ENCODE measurements at places on chromosomes 6 and 20. TPM values are rescaled to one million over a fixed set of nuclear protein-coding genes. Genes with fewer than 3 reads are reported as not detected.

CD24 gene
- total RNA-seq: 198 TPM

TMEM217 gene
- total RNA-seq: 0.34 TPM

AKIRIN2 gene
- total RNA-seq: 129 TPM

COL9A1 gene
- total RNA-seq: not detected

DNA sequence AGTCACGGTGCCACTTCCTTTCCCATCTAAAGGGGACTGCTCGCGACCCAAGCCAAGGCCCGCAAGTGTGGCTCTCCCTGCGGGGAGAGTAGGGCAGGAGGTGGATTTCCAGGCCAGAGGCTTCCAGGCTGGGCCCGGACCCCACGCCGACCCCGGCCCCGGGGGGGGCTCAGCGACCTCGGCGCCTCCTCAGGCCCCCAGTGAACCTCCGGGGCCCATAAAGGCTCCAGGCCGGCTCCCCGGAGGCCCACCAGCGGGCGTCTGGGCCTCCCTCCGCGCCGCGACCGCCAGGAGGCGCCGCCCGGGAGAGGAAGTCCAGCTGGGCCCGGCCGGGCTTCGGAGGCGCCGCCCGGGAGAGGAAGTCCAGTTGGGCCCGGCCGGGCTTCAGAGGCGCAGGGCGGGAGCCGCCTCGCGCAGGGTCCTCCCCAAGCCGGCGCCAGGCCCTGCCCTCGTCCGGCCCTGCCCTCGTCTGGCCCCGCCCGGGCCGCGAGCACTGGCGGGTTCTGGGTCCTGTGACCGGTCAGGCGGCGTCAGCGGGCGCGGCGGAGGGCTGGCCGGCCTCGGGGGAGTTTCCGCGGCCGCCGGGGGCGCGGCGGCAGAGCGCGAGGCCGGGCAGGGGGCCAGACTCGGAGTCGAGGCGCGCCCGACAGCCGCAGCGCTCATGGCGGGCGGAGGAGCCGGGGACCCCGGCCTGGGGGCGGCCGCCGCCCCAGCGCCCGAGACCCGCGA, at the start of gene RAB32:
RAB32 (plus strand) TSS at position 623 of the 729 bp plus-strand sequence; CDS start at position 662, 39 bp downstream.
- DNase-seq: no peak

DNA sequence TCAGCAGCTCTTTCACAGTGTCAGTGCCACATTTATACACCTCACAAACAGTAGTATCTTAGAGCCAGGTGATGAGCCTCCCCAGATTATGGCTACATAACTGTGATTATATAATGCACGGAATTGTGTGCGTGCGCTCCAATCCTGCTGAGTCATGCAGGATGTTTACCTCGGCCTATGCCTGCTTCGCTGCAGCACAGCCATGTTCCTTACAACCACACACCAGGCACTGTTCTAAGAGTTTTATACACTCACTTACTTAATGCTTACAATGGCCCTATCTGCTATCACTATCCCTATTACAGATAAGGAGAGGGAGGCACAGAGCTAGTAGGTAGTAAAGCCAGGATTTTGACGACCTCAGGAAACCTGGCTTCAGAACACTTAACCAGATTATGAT, 7.3 kb downstream of the ZKSCAN3 start:
- peak; percentile 56 for DNase-seq

DNA sequence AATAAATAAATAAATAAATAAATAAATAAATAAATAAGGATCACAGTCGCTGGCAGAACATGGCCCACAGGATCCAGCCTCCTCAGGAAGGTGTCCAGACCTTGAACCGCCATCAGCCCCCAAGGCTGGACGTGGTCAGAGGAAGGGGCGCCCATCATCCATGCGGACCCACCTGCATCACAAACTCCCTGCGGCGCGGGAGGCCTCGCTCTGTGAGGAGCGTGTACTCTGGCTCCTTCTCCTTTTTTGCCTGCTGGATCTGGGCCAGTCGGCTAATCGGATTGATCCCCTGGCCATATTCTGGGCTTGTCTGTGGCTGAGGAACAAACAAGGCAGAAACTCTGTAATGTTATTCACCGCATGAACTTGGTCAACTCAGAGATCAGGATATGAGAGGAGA, 65.2 kb downstream of the STAU1 start:
- DNase-seq: no peak

DNA sequence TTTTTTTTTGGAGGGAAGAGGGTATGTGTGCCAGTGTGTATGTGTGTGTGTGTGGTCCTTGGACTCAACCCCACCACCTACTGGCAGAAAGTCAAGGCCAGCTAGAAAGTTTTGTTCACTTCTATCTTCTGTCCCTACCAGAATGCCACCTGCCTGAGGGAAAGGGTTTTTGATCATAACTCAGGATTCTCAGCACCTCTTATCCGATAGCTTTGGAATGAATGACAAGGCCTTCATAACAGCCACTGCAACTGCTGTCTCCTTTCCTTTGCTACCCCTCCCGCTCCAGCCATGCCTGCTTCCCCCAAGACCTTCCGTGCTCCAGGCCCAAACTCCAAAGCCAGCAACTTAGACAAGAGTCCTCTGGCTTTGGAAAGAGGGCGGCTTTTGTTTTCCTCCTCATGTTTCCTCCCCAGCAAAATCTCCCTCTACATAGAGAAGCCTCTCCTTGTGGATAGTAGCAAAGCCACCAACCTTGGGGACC, 18.7 kb downstream of the BTN3A1 start:
- DNase-seq: peak; percentile 62

DNA sequence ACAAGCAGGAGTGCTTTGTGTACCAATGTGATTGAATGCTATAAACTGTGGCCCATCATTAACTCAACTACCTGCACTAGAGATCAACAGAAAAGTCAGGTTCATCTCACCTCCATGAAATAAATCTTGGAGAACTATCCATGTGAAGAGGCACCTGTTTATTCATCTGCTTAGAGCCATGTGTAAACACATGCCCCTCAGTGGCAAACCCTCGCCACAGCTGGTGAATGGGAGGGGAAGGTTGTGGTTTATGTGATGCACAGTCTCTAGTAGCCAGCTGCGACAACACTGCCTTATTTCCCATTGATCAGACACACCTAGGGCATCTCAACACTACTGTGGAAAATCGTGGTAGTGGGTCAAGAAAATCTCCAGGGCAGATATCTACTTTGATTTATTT, 640.2 kb downstream of the PTPRT start:
- no peak for DNase-seq

GRCh38 chr20:57679113-57679512, 30.7 kb downstream of the PMEPA1 start:
- DNase-seq: peak; percentile 74

DNA sequence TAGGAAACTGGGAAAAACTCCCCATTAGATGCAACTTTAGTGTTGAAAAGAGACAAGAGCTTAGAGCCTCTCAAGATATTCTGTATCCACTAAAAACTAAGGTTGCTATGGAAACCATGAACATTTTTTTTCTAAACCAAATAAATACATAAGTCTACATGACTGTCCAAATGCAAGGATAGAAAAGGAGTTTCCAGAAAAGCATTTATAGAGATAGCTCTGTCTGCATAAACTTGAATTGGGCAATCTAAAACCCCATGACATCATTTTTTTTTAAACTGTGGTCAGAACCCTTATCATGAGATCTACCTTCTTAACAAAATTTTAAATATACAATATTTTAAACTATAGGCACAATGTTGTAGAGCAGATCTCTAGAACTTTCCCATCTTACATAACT, 36.4 kb upstream of the FAM83B start:
- no peak for DNase-seq

- DNase-seq: no peak
Measured at GRCh38 chr20:19210391-19211155, 1.9 kb upstream of the SLC24A3 start.

DNA sequence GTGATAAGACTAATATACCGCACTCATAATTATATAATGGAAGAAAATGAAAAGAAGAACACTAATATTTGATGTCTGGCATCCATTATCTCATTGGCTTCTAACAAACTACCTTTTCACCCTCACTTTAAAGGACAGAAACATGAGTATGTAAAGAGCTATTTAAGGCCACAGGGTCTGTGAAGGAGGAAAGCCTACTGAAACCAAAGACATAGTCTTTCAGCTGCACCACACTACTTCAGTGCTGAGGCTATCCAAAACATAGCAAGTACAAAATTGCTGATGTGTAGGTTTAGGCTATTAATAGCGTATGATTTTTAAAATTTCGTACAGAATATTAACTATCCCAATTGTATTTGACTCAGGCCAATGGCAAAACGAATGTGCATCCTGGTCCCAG, 38.2 kb upstream of the SLC2A12 start:
- no peak for DNase-seq

Data from OCI-LY7 (cell line).